ENCODE measurements at places on chromosomes 1 and 21. TPM values are rescaled to one million over a fixed set of nuclear protein-coding genes. Genes with fewer than 3 reads are reported as not detected.

DNA sequence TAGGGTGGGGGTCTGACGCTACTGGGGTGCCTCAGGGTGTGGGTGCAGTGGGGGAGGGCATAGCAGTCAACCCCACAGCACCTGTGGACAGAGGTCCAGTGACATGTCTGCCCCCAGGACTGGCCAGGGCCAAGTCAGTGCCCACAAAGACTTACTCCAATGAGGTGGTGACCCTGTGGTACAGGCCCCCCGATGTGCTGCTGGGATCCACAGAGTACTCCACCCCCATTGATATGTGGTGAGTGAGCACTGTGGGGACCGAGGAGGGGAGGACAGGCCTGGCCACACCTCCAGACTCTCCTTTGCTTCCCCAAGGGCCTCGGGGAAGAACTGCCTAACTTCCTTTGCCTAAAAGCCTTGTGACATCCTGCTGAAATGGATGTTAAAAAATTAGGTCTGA lies 23.5 kb downstream of the CDK18 start:
- DNase-seq = no peak

LAMC1 gene
- polyA plus RNA-seq = not detected

- DNase-seq = no peak
These were observed 54.7 kb upstream of the EPS8L3 start for GRCh38 chr1:109818271-109818987.

DNA sequence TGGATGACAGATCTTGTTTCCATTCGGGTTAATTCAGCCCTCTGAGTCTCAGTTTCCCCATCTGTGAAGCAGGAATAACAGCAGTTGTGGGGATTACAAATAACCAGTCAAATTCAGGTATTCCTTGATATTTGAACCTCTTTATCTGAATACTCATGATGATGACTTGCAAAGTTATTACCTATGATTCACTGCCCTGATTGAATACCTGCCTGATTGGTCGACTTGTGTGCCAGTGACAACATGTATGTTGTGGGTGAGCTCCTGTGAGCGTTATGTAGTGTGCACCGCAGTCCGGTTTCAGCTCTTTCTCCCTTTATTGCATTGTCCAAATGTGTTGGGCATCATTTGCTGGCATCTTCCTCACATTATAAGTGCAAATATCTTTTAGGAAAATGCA lies 9.5 kb upstream of the TMEM61 start:
- no peak for DNase-seq

DNA sequence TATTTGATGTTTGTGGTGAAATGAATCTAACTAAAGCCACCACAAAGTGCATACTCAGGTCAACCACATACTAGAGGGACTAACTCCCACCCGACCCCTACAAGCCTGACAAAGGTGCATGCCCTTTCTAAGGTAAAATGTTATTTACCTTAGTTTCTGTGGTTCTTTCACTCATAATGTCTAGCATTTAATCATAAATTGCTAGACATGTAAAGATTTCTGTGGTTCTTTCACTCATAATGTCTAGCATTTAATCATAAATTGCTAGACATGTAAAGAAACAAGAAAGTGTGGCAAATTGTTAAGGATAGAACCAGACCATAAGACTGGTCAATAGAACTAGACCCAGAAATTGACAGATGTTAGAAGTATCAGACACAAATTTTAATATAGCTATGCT lies 193.0 kb upstream of the PBX1 start:
- DNase-seq = no peak

- DNase-seq = no peak
These were observed 54.6 kb downstream of the FH start for GRCh38 chr1:241464985-241465384.

MYBPH gene
- not detected for polyA plus RNA-seq

DNA sequence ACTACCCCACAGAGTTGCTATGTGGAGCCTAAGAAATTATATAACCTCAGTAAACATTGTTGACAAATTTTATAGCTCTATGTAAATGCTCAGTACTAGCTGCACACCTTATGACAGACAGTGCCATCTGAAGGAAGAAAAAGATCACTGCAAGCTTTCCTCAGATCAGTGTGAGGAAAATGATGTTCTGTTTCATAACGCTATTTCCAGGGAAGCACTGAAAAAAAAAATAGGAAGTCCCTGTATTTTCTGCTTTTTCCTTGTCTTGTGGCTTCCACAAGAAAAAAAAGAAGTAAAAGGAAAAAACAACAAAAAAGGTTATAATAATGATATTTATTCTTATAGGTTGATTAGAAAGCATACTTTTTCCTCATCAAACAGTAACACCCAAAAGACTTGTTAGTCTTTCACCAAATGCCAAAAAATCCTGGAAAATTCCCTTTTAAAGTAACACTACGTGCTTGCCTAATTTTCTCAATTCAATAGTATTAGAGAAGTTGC lies 23.2 kb downstream of the LYST start:
- DNase-seq = no peak

CHRNB2 gene
- polyA plus RNA-seq = not detected

DNA sequence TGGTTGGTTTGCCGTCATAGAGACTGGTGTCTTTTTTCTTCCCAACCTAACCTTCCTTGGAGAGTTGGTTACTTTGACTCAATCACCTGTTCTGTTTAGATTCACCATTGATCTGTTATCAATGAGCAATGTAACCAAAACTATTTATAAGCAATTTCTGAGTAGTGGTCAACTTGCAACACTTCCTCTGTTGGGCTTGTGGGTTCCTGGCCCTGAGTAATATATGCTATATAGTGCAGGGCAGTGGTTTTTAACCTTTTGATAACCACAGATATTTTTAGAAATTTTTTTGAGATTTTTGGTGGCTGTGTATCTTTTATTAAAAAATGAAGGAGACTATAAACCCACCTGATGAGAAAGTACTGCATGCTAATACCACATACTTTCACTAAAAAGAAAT lies 9.4 kb upstream of the XCL1 start:
- no peak for DNase-seq

SPRR2E gene
- not detected for polyA plus RNA-seq

- DNase-seq = no peak
These were observed 6.6 kb downstream of the AJAP1 start for GRCh38 chr1:4660917-4661594.

DNAH14 gene
- 0.06 TPM for polyA plus RNA-seq

ILDR2 gene
- not detected for polyA plus RNA-seq

ADCY10 gene
- polyA plus RNA-seq = not detected

DNA sequence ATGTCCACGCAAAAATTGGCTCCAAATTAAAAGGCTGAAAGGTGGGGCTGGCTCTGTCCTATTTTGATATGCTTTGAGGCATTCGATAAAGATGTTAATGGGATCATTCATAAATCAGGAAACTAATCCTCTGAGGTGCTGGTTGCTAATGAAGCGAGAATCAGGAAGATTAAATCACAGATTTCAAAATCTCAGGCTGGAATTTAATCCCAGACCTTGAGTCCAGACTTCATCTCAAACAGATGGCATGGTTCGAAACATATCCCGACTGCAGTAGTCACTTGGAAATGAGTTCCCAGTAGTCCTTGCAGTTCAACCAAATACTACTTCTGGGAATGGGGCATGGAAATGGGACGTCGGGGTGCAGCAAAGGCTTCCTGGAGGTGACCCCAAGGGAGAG lies 4.5 kb upstream of the KLF17 start:
- DNase-seq = no peak

- DNase-seq = no peak
These were observed 51.7 kb upstream of the MRPS6 start for GRCh38 chr21:34021726-34022125.

- DNase-seq = no peak
These were observed 250.3 kb downstream of the ATG4C start for GRCh38 chr1:63034256-63034655.

GPR52 gene
- polyA plus RNA-seq = not detected

- DNase-seq = no peak
These were observed 3.1 kb downstream of the TMEM125 start for GRCh38 chr1:43272576-43273571.

DNA sequence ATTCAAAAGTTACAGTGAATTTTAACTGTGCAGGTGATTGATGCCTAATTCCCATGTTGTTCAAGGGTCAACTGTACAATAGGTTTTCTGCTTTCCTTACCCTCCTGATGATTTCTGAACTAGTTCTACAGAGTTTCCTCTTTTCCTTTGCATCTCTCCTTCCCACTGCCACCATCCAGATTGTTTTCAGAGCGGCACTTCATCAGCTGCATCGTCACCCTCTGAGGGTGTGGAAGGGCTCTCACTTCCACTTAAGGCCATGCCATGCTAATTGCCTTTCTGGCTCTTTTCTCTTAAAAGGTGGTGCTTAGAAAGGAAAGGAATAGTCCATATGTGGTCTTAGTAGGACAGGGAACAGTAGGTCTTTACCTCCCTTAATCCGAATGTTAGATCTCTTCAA lies 39.1 kb downstream of the DISC1 start:
- DNase-seq = no peak

DNA sequence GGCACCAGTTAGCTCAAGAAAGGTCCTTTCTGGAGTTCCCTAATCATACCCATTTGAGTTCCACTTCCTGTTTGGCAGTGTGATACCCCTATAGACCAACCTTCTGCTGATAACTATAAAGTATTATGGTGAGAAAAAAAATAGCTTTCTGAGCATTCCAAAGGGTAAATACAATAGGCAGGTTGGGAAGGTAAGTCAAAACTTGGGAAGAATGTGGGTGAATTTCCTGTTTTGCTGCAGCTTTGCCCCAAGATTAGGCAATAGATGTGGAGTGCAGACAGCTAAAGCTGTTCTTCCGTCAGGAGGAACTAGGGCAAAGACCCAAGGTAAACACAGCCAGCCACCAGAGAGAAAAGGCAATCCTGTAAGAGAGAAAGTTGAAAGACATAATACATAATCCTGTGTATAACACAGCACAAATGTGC lies 49.9 kb upstream of the GUCA2A start:
- DNase-seq = no peak

MKNK1 gene
- polyA plus RNA-seq = 23.3 TPM

GRCh38 chr1:202247104-202247503 lies 53.5 kb downstream of the LGR6 start:
- DNase-seq = no peak

NUP210L gene
- not detected for polyA plus RNA-seq

- DNase-seq = no peak
These were observed 61.1 kb downstream of the CD46 start for GRCh38 chr1:207812778-207813511.

GRCh38 chr21:39654951-39655350 lies 42.2 kb downstream of the B3GALT5 start:
- DNase-seq = no peak

PFKFB2 gene
- 0.64 TPM for polyA plus RNA-seq

DNA sequence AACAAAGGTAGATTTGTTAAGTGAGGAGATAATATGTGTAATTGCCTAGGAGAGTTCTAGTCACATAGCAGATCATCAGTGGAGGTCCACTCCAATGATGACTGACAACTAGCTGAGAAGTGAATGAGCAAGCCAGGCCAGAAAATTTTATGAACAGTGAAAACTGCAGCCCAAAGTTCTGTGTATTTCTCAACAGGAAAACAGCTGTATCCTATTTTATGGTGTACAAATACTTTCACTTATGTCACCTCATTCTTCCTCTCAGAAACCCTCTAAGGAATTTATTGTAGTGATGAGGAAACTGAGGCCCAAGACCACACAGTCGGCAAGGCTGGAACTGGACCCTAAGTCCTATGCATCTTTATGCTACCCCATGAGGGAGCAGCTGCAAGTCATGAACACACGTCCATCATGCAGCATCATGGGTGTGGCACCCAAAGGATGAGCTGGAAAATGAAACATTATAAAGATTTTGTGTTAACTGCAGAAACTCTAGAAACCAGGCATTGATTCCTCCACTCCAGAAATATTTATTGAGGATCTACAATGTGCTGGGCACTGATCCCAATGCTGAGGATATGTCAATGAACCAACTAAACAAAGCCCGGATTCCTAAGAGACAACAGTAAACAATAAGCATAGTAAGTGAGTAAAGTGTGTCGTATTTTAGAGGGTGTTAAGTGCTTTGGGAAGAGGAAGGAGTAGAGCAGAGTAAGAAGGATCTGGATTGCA lies 99.5 kb upstream of the DUSP10 start:
- DNase-seq = no peak

DNA sequence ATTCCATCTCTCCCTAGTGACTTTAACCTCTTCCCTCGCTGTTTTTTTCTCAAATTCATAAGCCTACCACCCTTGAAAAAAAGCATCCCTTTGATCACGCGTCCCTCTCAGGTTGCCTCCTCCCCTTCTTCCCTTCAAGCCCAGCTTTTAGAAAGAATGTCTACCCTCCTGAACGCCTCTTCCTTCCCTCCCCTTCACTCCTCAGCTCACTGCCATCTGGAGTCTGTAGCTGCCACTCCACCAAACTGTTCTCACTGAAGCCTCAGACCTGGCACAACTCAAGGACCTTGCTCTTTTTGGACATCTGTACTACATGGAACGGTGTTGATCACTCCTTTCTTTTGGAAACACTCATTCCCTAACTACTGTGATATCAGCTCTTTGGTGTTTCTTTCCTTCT lies 80.6 kb downstream of the SLC25A24 start:
- DNase-seq = no peak

DNA sequence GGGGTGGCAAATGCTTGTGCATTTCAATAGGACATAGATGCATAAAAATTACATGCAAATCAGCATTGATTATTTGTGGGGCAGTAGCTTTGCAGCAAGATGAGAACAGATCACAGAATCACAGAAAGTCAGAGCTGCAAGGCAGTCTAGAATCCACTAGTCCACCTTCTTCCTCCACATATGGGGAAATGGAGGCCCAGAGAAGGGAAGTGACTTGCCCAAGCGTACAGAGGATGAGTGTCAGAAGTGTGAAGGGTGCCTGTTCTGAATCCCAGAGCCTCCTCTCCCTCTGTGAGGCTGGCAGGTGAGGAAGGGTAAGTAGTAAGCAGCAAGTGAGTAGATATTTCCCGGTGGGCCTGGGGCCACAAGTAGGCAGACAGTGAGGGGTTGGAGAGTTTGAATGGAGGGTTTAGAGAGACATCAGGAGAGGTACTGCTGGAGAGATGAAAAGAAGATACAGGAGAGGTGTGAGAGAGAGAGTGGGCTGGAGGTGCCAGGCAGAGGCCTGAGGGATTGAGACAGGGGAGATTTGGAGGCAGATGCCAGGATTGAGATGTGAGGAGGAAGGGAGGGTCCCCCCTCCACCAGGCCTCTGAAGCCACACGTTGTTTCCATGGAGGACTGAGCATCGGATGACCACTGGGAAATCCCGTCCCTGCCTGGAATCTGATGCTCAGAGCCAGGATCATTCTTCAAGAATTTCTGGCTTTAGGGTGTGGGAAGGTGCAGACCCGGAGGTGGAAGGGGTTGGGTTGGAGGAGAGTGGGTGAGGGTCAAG lies 4.8 kb upstream of the MYOG start:
- no peak for DNase-seq

DNA sequence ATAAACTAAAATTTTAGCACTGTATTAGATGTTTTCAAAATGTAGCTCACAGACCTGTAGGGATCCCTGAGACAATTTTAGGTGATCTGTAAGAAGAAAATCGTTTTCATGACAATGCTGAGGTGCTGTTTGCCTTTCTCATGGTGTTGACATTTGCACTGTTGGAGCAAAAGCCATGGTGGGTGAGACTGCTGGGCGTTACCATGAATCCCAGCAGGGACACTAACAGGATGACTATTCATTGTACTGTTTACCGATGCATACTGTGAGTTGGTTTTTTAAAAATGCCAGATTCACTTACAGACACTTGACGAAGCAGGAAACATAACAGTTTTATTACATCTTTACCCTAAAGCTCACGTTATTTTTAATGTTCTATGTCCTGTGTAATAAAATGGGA lies 468.5 kb downstream of the PCP4 start:
- no peak for DNase-seq

SPRR1B gene
- not detected for polyA plus RNA-seq

All from naive thymus-derived CD4-positive, alpha-beta T cell (primary cell).